RPMI7951 (cell line): ENCODE measurements at places on chromosomes 5 and 9.

- DNase-seq, result no peak
Measured at GRCh38 chr5:99025298-99026045, 96.7 kb upstream of the CHD1 start.

DNA sequence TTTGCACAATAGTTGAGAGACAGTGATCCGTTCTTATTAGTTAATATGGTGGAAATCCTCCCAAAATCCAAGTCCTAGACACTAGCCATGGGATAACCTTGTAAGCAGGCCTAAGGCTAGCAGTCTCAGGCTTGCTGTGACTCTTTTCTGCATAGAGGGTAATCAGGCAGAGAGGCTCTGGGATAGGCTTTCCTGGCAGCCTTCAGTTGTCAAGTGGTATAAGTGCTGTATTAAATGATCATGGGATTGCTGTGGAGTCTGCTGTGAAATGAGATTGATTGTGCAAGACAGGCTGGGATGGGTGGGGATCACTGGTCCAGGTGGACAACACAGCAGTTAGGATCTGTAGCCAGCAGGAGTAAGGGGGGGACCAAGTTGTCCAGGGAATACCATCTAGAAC, 416.4 kb downstream of the TLE4 start:
- DNase-seq, result no peak

DNA sequence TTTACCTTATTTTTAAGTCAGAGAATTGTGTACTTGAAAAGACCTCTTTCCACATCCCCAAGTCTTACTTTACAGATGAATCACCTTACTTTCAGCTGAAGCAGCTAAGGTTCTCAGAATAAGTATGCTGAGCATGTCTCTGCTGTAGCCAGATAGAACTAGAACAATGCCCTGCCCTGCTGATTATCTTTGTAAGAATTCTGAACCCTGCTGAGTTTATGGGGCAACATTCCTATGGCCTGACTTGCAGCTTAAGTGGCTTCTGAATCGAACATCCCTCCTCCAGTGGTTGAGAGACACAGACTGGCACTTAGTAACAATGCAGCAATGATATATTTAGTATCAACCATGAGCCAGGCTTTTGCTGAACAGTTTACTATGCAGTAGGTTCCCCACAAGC, 592.0 kb upstream of the WWC1 start:
- DNase-seq, result peak; percentile 94

- DNase-seq, result no peak
Measured at GRCh38 chr5:129027260-129027659, 62.0 kb downstream of the SLC27A6 start.

DNA sequence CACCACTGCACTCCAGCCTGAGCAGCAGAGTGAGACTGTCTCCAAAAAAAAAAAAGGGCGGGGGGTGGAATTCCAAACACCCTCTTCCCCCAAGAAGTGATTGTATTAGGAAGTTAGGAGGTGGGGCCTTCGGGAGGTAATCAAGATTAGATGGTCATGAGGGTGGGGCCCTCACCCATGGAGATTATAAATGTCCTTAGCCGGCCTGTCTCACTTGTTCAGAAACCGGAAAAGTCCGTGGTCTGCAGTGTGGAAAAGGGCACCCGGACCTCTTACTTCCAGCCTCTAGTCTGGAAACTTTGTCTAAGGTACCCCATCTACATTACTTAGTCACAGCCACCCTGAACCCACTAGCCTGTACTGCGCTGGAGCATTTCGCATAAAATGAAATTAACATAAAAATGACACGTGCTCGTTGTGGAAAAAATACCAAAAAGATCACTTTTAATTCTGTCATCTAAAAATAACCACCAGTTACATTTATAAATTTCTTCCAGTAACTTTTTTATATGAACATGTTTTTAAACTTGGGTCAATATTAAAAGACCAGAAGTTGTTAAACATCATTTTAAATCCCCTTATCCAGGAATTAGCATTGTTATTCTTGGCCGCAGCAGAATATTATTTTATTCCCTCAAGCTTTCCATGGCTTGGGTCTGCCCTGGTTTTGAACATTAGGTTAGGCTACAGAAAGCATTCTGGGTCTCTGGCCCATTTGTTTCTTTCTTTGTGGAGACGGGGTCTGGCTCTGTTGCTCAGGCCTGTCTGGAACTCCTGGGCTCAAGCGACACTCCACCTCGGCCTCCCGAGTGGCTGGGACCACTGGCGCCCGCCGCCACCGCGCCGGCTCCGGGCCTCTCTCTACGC, 1.2 kb upstream of the CKS2 start:
- DNase-seq, result peak; percentile 24
